ENCODE measurements at places on chromosomes 4 and X.

DNA sequence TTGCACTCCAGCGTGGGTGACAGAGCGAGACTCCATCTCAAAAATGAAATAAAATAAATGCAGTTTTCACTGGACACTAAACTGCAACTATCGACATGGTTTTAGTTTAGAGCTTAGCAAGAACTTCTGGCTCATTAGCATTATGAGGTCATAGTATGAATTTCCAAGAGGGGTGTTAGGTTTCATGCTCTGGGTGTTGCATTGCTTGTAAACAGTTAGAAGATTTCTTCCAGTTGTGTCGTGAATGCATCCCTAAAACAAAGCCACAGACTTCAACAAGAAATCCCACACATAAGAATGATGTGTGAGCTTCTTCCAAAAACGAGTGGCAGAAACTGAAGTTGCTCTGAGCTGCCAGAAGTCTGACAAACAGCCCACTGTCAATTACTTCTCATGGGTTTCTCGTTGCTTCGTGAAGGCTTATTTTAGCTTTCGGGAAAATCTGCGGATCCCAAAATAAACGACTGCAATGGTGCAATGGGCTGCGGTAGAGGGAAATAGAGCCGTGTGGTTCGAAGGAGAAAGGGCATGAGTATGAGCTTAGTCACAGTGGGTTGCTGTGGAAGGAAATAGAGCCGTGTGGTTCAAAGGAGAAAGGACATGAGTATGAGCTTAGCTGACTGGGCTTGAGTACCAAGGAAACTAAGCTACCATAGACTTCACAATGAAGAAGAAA lies 354.9 kb downstream of the DHRSX start:
- DNase-seq, result no peak

DNA sequence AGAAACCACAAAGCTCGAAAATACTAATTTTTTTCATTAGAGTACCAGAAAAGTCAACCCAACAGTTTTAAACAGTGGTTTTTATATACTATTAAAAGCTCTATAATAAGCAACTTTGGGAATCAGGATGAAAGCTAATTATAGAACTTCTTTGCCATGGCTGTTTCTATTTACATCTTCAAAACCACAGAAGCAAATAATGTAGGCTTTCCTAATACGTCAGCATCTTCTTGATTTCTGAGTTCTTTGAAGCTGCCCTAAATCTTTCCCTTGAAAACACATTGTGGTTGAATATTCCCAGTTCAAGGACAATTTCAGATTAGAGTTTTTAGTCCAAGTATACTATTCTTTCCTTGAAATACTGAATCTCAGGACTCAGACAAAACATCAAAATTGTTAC lies 460.2 kb upstream of the FAT1 start:
- no peak for DNase-seq

DNA sequence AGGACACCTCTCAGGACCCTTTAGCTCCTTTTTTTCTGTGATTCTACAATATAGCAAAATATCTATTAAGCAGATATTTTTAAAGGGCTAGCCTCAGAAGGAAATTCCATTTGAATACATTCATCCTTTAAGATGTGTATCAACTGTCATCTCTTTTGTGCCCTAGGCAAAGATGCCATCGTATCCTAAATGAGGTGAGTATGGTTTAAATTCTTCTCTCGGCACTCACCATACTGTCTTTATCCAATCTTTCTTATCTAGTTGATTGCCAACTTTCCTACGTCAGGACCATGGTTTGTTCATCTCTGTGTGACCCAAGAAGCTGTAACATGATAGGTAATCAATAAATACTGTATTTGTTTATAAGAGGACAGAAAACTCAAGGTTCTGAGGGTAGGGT lies 176.0 kb downstream of the LDB2 start:
- no peak for DNase-seq

DNA sequence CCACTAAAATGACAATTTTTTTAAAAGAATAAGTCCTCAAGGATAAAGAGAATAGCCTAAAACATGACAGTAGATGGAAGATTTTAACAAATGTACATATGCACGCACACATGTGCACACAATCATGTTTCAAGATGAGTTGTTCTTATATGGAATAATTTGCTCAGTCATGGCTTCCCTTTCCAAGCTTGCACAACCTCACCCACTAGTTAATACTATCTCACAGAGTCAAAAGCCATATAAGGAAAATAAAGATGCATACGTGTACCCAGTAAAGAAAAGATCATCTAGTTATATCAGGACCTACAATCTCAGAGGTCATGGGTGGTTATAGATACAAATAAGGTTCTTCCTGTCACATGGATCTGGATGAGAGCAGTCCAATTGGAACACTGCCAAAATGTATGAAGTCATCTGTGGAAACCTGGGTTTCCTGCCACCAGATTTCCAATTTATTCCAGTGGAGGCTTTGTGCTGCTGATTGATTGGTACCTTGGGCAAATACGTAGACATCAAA lies 56.1 kb downstream of the FAM13A start:
- DNase-seq, result peak; percentile 79

- DNase-seq, result no peak
These were observed 18.6 kb downstream of the HELT start for GRCh38 chr4:185036842-185037241.

DNA sequence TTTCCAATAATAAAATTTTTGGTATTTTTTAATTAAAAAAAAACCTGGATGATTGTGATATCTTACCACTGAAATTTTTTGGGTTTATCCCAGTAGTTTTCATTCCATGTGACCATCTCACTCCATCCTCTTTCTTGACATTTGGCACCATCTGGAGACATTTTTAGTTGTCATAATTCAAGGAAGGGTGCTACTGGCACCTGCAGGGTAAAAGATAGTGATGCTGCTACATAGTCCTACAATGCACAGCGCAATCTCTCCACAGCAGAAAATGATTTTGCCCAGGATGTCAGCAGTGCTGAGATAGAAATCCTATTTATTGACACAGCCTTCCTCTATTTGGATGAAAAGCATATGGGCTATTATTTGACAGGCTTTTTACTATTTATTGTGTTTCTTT lies 79.3 kb downstream of the RBPJ start:
- no peak for DNase-seq

DNA sequence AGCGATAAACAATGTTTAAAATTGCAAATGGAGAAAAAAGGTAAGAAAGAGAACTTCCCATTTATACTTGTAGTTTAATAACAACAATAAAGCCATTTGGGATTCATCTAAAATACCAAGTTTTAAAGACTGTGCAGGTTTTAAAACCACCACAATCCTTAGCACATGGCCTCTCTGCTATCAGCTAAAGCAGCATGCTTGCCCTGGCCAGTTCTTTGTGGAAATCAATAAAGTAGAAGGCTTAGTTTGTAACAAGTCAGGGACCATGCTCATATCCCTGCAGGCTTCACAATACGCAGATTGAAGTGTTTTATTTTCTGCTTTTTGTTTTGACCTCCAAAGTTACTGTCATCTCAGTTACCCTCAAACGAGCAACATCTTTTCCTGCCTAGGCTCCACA lies 249.5 kb downstream of the INPP4B start:
- no peak for DNase-seq

DNA sequence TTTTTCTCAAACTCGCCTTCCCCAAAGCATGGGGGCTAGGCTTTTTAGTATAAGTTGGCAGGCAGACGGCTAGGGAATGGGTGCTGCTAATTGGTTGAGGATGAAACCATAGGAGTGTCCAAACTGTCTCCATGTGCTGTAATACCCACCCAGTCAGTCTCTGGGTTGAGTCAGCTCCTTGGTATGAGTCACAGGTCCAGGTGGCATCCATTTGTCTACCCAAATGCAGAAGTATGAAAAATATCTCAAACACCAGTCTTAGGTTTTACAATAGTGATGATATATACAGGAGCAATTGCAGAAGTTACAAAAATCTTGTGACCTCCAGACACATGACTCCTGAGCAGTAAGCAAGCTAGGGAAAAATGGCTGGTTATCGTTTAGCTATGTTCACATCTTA lies 27.4 kb upstream of the CCSER1 start:
- no peak for DNase-seq

DNA sequence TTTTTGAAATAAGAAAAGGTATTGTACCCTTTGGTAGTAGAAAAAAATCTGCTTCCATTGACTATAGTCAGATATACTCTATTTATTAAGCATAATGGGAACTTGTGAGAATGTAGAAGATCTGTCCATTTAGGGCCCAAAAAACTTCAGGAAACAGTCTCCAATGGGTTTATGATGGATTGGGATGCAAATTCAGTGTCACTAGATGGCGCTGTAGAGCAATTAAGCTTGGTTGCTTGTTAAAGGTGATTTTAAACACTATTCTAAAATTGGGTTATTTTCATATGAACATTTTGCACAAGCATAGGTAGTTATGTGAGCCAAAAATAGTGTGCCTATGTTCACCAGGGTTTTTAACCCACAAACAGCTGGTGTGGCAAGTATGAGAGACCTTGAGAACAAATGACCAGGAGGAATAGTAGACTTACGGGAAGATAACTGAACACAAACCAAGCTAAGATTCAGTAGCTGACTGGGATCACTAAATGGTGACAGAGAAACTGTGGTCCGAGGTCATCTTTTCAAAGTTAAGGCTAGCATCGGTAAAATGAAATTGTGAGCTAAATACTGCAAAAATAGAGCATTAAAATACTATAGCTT lies 80.3 kb upstream of the LSM6 start:
- DNase-seq, result peak; percentile 9

GRCh38 chr4:22487328-22487727 lies 28.5 kb downstream of the ADGRA3 start:
- no peak for DNase-seq

DNA sequence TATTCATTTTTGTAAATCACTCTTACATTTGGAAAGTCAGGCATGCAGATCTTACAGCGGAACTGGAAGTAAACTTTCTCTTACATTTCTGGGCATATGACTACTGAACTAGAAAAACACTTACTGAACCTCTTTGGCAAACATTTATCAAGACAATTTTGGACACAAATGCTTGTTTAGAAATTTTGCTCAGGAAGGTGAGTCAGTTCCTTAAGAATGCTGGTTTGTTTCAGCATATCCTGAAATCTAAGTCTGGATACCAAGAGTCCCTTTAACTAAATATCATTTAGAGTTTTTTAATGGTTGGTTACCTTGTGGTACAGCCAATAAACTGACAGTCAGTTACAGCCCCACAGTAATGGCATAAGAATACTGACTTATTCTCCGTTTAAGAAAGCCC lies 15.0 kb downstream of the SHISA3 start:
- DNase-seq, result no peak

DNA sequence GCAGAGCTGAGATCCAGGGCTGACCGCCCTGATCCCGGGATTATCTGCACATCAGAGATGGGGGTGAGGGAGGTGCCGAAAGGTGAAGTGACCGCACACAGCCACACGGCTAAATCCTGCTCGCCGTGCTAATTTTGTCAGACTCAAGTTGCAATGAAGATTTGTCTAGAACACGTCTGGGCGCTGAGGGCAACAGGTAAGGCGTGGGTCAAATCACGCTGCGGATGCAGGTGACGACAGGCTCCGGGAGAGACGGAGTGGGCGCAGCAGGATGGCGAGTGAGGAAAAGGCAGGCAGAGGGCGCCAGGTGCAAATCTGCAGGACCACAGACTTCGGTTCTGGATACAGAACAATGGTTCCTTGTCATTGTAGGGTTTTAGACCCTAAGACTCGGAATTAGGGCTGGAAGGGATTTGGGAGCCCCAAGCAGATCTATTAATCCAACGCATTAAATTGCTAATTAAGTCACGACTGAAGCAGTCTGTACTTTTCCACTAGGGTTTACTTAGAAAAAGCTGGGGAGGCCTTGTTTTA lies 1.9 kb upstream of the TBC1D14 start:
- DNase-seq, result no peak

DNA sequence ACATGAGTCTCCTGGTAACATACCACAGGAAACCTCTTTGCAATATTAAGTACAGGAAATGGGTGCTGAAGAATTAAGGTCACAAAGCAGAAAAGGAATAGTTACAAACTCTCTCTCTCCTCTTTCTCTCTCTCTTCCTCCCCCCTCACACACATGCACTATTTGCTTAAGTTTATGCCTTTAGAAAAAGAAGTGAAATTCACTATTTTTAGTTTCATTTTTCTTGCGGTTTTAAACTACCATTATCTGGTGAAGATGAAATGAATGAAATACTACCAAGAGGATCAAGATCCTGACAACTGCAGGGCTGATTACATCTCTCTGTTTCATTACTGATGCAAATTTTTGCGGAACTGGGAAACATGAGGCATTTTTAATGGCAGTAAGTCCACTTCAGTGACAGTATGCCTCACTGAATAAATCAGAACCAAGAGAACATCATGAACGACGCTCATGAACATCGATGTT lies 64.3 kb upstream of the FTHL17 start:
- DNase-seq, result no peak

DNA sequence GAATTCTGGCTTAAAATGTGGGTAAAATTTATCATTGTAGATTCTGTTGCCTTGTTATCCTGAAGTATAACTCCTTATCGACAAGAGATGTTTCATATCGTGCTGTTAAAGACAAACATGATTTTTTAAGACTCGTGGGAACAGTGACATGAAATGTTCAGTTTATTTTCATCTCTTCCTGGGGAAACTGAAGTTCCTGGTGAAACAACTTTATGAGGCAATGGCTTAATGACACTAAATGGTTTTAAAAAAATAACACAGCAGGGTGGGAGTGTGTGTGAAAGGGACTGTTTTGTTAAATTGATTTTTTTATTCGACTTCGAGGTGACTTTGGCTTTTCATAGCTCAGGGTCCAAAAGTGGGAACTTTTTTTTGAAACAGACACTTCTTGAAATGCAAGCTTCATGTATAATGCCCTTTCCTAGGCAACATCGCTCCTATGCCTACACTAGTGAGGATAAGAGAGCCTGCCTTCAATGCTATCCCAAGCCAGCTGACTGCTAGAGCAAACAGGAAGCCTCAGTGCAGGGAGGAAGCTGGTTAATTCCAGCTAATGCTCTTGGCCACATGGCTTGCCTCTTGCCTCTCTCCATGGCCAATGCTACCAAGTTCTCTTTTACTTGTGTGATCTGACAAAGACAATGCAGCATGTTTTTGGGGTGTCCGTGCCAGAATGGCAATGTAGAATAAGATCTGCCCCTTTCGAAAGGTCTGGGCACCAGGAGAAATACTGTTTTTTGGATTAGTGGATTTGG lies 80.9 kb upstream of the PLAC1 start:
- no peak for DNase-seq

- DNase-seq, result no peak
These were observed 56.3 kb downstream of the PPEF2 start for GRCh38 chr4:75845992-75846391.

DNA sequence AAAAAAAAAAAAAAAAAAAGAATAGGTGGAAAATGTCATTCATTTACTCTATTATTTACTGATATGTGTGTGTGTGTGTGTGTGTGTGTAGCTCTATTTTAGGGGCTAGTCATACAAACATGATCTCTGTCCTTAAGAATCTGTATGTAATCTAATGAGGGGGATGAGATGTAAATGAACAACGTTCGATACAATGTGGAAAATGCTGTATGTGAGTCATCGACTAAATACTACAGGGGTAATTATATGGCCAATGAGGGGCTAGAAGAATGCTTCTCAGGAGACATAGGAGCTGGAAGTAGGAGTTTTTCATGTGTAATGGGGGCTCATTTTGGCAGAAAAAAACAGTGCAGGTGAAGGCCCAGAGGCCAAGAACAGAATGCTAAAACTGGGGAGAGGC lies 41.9 kb downstream of the LEF1 start:
- DNase-seq, result no peak

All from NCI-H1930 (cell line).